ENCODE measurements at places on chromosomes 7 and 10.

GRCh38 chr7:22787951-22788350 lies 34.7 kb downstream of the TOMM7 start:
- no peak for DNase-seq

DNA sequence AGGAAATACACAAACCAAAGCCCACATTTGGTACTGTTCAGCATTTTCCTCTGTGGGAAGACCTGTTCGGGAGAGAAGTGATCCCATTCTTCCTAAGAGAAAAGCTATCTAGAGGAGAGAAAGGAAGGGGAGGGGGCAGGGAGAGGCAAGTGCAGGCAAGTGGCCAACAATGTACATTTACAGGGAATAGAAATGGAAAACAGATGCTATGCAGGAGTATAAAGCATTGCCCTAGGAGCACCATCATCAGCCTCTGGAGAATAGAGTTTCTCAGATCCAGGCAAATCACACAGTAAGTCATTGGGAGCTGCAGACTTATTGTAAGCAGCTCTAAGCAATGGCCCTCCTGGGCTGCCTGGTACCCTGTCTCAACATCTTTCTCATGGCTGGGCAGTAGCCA lies 424.4 kb upstream of the AUTS2 start:
- no peak for DNase-seq

DNA sequence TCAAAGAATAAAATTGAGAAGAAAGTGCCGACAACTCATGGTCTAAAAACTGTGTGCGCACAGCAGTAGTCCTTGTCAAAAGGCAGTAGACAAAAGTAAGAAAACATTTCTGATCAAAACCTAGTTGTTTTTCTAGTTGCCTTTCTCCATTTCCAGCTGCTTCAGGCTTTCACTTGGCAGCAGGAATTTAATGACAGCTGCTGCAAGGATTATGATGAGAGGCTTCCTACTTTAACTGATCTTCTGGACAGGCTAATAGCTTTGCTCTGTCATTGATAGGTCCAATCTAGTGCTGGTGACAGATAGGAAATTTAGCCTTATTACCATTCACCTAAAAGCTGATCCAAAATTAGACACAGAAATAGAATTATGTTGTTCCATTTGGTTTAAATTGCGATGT lies 110.7 kb upstream of the SEMA3C start:
- no peak for DNase-seq

- DNase-seq, result no peak
Observed at GRCh38 chr10:13709931-13710650, 123.3 kb downstream of the PRPF18 start.

DNA sequence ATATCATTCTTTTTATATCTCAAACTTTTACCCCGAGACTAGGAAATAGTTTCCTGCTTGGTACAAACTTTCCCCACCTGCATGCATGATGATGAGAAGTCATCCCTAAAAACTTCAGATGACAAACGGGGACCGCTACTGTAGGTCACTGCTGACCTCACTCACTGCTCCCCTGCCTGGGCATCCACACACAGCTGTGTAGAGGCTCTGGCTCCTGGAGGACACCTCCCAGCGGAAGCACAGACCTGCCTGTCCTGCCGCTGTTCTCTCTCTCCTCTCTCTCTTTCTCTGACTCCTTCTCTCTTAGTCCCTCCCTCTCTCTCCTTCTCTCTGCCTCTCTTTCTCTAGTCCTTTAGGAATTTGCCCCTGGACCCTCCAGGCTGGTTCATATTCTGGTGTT lies 202.9 kb upstream of the PITRM1 start:
- DNase-seq, result no peak

GRCh38 chr10:61140765-61141392 lies 196.9 kb upstream of the RHOBTB1 start:
- no peak for DNase-seq

GRCh38 chr7:50648076-50648475 lies 82.9 kb upstream of the DDC start:
- DNase-seq, result no peak

- DNase-seq, result peak; percentile 68
Observed at GRCh38 chr10:5291501-5292195, 73.1 kb upstream of the UCN3 start.

- DNase-seq, result no peak
Observed at GRCh38 chr10:62584731-62585130, 210.6 kb downstream of the ZNF365 start.

- no peak for DNase-seq
Observed at GRCh38 chr7:33062023-33062781, at the start of gene NT5C3A. Gene NT5C3A (minus strand): TSS chr7:33062776. CDS start chr7:33062705, 71 bp downstream.

- no peak for DNase-seq
Observed at GRCh38 chr7:142375710-142376313, 118.0 kb upstream of the PRSS58 start.

GRCh38 chr7:19390795-19391194 lies 245.6 kb upstream of the FERD3L start:
- DNase-seq, result no peak

DNA sequence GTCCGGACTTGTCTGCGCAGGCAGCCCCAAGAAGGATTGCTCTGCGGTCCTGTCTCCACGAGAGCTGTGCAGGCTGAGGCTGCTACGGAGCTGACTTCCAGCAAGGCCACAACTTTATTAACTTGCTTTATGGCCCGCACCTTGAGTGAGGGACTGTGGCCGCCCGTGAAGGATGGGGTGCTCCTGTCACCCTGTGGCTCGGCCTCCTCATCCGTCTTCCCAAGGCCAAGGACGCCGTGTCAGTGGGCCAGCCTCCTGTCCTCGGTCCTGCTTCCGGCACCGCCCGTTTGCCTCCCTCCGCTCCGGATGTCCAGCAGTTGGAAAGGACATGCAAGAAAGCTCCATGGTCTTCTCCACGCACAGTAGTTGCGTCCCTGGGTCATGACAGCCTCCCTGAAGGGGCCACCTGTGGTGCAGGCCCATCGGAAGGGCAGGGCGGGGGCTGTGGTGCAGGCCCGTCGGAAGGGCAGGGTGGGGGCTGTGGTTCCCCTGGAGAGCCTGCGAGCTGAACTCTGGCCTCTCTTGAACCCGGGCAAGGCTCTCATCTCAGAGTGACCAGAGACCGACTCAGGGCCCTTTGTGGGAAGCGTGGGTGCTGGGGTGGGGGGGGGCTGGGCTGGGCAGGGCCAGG lies 87.1 kb downstream of the NKX6-2 start:
- DNase-seq, result no peak

GRCh38 chr7:50221028-50221427 lies 83.5 kb upstream of the IKZF1 start:
- no peak for DNase-seq

GRCh38 chr7:44994877-44995554 lies 5.0 kb upstream of the CCM2 start:
- no peak for DNase-seq

DNA sequence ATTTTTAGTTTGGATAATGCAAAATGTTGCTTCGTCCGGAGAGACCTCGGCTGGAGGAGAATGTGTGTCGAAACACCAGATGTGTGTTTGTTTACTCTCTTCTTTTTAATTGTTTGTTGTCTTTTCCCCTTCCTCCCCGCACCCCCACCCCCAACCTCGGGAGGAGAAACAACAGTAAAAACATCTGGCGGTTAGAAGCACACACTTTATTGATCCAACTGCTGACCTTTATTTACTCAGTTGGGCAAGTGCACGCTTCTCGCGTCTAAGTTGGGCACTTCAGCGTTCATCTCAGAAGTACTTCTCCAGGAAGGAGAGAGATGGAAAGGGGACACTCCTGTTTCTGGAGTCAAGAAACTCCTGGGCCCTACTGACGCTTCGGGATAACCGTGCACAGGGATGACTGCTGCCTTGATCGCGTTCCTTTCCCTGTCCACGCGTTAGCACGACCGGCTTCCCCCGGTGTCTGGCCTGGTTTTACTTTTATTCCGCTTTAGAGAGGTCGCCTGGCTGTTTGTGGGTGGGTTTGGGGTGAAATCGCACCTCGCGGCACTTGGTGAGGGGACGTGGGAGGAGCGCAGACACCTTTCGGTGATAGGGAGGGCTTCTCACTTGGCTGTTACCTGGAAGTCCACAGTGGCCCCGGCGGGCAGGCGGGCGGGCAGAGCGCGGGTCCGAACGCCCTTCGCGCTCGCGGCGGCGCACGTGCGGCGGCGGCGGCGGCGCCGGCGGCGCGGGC lies 168.3 kb upstream of the PPP1R3A start:
- peak; percentile 30 for DNase-seq

DNA sequence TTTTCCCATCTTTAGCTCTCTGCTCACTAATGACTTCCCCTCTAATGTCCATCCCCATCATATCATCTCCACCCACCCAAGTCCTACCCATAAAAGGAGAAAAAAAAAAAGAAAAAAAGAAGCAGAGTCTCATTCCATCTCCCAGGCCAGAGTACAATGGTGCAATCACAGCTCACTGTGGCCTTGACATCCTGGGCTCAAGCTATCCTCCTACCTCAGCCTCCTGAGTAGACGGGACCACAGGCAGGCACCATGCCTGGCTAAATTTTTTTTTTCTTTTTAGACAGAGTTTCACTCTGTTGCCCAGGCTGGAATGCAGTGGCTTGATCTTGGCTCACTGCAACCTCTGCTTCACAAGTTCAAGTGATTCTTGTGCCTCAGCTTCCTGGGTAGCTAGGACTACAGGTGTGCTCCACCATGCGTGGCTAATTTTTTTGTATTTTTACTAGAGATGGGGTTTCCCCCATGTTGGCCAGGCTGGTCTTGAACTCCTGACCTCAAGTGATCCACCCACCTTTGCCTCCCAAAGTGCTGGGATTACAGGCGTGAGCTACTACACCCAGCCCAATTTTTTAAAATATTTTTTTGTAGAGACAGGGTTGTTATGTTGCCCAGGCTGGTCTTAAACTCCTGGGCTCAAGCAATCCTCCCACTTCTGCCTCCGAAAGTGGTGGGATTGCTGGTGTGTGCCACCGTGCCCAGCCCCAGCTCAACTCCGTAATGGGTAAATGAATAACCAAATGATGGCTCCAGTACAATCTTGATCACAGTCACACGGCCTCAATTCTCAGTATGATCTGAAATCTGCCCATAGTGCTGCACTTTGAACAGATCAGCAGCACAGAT lies 24.6 kb upstream of the SGMS1 start:
- DNase-seq, result no peak

DNA sequence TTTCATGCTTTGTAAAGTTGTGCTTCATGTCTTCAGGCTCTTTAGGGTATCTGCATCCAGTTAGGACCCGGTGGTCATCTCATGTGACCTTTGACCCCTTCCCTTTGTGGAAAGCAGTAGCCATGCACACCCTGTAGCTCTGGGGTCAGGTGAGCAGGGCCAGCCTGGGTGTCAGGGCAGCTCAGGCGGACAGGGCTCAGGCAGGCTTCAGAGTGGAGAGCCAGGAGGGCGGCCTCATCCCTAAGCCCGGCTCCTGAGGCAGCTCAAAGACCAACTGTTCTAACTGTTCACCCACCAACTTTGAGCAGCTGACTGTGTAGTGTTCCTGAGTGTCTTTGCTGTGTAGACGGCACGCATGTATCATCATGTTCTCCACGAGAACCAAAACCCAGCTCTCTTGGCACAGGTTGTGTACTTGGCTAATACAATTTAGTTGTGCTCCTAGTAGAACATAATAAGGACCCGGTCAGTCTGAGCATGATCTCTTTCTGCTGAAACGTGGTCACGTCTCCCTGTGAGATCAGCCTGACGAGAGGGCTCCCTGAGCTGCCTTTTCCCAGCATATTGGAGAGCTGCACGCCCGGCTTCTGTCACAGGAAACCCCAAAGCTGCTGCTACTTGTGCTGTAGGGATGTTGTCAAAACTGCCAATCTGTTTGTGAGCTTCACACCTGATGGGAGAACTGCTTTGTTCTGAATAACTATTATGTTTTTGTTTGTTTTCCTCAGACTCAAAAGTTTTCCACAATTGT lies 30.0 kb downstream of the EEPD1 start:
- no peak for DNase-seq

DNA sequence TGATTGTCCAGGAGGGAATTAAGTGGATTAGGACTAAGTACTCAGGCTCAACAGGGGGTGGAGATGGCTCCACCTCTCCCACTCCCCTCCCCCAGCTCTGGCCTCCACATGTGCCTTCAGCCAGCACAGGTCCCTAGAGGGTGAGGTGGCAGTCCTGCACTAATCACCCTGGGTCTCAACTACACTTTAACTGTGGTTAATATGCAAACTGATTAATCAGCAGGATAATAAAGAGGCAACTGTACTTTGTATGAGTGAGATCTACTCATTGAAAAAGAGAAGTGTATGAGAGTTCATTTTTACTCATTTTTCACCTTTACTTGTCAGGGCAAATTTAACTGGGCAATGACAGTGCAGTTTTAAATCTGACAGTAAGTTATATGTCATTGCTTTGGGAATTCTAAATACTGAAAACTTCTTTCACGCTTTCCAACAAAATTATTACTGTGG lies 223.8 kb upstream of the CCDC6 start:
- no peak for DNase-seq

DNA sequence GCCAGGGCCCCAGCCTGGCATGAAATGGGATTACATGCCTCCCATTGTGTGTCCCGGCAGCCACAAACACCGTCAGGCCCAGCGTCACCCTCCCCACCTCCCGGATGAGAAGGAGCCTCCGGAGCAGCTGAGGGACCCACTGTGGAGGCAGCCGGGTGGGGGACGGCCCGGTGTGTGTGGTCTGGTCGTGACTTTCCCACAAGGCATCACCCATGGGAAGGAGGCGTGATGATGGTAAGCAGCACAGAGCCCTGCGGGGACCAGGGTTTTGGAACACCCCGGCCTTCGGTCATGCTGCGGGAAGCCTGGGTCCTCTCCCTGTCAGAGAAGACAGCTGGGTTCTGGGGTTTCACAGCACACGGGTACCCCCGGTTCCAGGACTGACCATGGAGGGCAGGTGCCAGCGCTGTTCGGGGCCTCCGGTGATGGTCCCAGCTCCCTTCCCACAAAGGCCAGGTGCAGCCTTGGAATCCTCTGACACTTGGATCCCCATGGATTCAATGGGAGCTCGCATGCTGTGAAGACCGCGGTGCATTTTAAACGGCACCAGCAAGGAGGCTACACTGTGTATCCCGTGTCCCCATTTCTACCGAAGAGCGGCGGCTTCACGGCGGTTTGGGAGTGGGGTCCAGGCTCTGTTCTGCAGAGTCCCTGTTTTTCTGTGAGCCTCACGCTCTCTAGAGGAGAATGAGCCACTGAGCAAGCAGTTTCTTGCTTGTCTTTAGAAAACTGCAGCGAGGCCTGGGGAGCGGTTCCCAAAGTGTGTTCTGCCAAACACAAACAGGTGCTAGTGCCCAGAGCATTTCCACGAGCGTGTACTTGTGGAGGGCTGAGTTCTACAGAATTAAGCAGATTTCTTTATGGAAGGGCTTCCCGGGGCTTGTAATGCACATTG lies 336.0 kb downstream of the ADARB2 start:
- DNase-seq, result no peak

GRCh38 chr10:101146392-101147251 lies 15.5 kb downstream of the TLX1 start:
- no peak for DNase-seq

DNA sequence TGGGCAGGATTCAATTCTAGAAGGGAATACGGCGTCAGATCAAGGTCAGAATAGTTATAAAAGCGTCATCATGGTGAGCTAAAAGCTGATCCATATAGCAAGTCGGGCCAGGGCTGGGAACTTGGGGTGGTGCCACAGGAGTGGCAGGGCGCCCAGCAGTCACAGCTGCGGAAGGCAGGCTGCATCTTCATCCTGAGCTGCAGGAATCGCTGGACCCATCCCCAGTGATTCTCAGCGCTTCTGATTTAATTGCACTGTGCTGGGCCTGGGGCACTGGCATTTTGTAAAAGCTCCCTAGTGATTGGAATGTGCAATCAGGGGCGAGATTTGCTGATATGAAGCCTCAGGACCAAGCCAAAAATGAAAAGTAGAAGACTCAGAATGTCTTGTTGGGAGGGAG lies 135.3 kb downstream of the CTTNBP2 start:
- no peak for DNase-seq

Measured in activated T-cell treated with anti-CD3 and anti-CD28 coated beads, Interleukin-2, amount 50 U/mL, for 24 hours (primary cell).